ENCODE measurements at places on chromosomes 4 and X. TPM values are rescaled to one million over a fixed set of nuclear protein-coding genes. Genes with fewer than 3 reads are reported as not detected.

KIAA1210 gene
- 0.98 TPM for total RNA-seq

MTNR1A gene
- not detected for total RNA-seq

GABRG1 gene
- total RNA-seq: not detected

ACE2 gene
- not detected for total RNA-seq

PJA1 gene
- total RNA-seq: 54.9 TPM

BMP15 gene
- total RNA-seq: not detected

IL1RAPL1 gene
- total RNA-seq: 0.66 TPM

MAOA gene
- total RNA-seq: 2.7 TPM

WDR44 gene
- total RNA-seq: 14.6 TPM

Measured in glutamatergic neuron (in vitro differentiated cells).